Daoy (cell line): ENCODE measurements at places on chromosomes 7 and 10. TPM values are rescaled to one million over a fixed set of nuclear protein-coding genes. Genes with fewer than 3 reads are reported as not detected.

DNA sequence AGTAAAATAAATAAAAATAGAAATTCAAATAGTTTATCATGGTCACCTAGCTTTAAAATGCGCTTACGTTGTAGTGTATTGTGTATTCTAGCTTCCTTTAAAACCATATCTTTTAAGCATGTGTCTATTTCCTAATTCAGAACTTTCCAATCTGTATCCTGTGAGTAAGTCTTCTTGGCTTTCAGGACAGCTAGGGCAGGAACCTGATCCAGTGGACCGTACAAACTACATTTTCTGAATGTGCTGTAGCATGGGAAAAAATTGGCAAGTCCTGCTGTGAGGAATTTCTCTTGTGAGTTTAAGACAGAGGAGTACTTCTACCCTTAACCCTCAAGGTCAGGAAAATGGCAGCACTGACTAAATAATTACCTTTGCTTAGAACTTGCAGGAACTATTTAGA lies 12.1 kb downstream of the OPN1SW start:
- no peak for DNase-seq

The C7orf33 gene
- total RNA-seq, result not detected in 2 replicates

DNA sequence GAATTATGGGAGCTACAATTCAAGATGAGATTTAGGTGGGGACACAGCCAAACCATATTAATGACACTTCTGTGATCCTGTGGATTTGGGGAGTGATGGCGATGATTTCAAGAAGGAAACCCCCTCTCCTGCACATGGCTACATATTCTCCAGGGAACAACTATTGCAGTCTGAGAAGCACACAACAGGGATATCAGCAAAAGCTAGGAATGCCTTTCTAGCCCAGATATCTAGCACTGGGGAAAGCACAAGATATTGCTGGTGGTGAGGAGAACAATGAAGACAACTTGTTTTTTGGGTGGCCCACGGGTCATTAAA lies 24.3 kb downstream of the EPDR1 start:
- no peak for DNase-seq

The MPP7 gene
- total RNA-seq, result 1.9 and 2.0 TPM in 2 replicates

DNA sequence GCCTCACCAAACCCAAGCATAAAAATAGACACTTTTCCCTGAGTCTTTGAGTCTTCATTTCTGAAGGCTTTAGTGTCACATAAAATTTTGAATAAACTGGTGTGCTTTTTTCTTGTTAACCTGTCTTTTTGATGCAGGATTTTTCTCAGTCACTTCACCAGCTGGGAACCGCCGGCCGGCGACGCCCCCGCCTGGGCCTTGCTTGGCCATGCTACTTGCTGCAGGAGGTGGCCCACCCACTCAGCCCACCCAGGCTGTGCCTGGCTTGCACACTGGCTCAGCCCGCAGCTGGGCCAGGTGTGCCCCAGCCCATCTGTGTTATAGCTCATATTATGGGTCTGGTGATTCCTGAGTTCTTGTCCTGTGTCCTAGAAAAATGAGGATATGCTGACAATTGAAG lies 247.4 kb upstream of the CACNA2D1 start:
- no peak for DNase-seq
